GM04504 (cell line): ENCODE measurements at places on chromosomes 3 and 15.

DNA sequence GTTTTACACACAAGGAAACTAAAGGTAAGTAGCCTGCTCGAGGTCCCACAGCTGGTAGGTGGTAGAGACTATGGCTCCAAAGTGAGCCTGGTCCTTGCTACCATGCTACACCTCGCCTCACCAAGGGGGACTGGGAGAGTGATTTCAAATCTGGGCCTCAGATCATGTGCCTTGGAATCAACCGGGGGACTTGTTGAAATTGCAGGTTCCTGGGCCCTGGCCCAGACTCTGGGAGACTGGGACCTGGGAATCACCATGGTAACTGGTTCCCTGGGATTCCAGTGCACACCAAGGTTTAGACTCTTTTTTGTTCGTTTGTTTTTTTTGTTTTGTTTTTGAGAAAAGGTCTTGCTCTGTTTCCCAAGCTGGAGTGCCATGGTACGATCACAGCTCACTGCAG is 21.1 kb downstream of the DNASE1L3 start:
- no peak for DNase-seq

DNA sequence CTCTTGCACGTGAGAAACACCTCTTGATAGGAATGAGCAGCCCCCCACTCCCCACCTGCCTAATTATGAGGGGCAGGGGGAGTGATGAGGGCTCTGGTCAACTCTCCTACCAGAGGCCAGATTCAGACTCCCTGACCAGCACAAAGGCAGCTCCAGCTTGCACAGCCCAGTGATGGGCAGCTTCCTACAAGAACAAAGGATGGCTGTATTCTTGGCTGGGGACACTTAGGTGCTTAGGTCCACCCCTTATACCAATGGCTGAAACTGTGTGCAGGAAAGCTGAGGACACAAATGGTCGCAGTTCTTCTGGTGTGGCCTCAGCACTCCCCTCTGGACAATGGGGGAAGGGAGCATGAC is 81.8 kb downstream of the IQSEC1 start:
- DNase-seq: no peak

- no peak for DNase-seq
Observed at GRCh38 chr3:59313365-59313764, 263.5 kb upstream of the CFAP20DC start.

DNA sequence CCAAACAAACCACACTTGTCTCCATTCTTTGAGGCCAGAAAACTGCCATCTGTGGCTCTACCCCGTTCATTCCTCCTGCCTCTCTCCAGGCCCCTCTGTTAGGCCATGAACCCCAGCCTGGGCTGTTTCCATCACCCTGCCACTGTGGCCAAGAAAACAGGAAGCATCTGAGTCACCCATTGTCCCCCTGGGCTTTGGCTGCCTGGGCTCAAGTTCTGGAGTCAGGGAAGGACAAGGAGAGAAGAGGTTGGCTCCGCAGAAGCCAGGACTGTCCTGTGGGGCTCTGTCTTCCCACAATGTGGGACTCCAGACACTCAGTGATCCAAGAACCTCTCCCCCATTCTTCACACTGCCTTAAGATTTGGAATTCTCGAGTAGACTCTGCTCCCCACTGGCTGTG is 14.8 kb upstream of the LCTL start:
- no peak for DNase-seq

- no peak for DNase-seq
Observed at GRCh38 chr3:153008226-153008625, 153.8 kb upstream of the RAP2B start.
